ENCODE measurements at places on chromosomes 16 and 17.

DNA sequence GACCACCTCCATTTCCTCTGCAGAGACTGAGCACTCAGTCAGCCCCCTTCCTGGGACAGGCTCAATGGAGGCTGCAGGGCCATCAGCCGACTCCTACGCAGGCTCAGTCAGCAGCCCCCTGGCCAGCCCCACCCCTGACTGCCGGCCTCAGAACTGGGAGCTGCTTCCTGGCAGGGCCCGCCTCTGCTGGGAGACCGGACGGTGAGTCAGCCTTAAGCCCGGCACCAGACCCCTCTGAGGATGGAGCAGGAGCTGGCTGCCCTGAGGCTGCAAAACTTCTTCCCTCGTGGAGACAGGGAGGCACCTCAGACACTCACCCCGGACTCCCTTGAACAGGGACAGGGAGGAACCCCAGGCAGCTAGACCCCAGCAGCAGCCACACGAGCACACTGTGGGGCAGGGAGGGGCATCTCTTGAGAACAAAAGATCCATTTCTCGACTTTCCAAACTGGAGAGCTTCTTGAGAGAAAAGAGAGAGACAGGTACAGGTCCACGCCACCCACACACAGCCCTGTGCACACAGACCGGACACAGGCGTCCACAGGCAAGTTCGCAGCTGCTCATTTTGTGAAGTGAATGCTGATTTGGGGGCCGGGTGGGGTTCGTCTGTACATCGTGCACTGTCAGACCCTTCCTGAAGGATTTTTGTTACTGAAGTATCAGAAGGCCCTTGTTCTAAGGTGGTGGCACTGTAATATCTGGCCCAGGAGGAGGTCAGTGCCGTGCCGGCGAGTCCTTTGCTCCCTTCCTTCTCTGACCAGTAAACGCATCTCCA, 1.3 kb upstream of the TUBB3 start:
- no peak for DNase-seq

DNA sequence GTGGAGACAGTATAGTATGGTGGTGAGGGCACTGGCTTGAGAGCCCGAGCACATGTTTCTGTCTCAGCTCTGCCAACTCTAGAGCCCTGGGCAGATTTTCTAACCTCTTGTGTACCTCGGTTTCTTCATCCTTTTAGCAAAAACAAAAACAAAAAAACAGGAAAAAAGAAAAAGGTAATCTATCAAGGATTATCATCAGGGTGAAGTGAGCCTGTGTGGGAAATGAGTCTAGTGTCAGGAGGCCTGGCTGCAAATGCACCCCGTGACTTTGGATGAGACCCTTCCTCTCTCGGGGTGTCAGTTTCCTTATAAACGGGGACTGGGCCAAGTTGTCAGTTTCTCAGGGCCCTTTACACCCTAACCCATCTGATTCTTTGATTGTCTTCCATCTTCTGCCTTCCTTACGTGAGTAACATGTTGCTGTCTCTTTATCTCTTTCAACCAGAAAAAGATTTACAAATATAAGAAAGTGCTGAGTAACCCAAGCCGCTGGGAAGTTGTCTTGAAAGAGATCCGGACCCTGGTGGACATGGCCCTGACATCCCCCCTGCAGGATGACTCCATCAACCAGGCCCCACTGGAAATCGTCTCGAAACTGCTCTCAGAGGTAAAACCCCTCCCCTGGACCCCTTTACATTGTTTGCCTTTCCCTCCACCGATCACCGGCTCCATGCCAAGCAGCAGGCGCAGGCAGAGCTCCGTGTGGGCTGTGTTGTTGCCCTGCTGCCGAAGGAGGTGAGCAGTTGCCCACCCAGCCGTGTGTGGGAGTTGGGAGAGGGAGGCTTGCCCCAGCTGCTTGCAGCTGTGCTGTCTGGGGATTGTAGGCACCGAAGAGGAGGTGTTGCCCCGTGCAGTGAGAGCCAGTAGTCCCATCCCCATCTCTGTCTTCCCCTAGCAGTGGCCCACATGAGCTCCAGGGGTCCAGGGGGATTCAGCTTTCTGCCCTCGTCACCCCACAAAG, 127.1 kb upstream of the PLCG2 start:
- DNase-seq = no peak

- DNase-seq = no peak
These were observed 51.8 kb downstream of the TEKT5 start for GRCh38 chr16:10642964-10643363.

GRCh38 chr17:50558091-50558490, 2.4 kb upstream of the CACNA1G start:
- no peak for DNase-seq

- DNase-seq = no peak
These were observed 612.6 kb upstream of the C16orf82 start for GRCh38 chr16:26454102-26454501.

DNA sequence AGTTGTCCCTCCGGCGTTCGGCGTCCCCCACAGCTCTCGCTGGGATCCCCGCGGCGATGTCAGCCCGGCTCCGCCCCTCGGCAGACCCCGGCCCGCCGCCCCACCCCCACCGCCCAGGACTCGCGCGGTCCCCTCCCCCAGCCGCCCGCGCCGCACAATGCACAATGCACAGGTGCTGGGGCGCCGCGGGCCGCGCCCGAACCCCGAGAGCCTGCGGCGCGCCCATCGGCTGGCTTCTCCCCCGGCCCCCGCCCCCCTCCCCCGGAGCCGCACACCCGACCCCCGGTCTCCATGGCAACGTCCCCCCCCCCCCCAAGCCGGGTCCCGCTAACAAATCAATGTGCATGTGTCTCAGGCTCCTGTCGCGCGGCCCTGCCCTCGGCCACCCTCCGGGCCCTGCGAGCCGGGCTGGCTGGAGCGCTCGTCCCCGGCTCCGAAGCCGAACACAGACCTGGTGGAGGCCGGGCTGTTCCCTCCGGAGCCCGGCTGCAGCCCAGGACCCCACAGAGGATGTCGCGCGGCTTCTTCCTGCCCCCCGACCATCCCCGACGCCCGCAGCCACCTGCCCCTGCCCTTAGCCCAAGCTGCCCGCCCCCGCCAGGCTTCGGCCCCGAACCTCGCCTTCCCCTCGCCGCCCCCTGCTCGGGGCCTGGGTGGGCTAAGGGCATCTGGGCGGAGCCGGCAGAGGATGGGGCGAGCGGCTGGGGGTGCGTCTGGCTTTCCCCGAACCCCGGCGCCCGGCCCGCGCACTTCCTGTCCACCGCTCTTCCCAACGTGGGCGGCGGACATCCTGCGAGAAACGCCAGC, 818 bp upstream of the CBX8 start:
- DNase-seq = no peak

DNA sequence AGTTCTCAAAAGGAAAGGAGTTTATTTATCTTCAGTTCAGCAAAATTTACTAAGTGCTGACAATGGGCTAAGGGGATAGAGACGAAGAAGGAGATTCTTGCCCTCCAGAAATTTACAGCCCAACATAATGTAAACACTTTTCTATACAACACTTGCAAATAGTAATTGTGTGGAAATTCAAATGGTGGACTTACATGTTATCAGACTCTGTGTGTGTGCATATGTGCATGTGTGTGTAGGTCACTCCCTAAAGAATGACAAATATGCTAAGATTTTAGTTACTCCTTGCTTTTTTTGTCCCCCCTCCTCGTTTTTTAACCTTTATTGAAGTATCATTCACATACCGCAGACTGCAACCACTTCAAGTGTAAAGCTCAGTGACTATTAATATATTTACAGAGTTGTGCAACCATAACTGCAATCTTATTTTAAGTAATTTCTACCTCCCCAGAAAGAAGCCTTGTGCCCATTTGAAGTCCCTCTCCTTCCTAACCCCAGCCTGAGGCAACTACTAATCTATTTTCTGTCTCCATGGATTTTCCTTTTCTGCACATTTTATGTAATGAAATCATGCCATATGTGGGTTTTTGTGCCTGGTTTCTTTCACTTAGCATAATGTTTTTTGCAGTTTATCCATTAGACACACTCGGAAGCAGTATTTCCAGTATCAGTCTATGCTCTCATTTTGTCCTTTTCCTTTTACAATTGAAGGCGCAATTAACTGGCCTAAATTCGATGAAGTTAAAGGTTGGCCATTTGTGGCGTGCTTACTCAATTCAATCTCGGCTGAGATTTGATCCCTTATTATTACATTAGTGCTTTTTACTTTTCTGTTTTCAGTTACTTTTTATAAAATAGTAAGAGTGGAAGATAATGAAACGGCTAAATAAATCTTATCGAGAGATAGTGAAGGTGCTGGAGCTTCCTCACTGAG, 318.4 kb downstream of the HAPSTR1 start:
- no peak for DNase-seq

DNA sequence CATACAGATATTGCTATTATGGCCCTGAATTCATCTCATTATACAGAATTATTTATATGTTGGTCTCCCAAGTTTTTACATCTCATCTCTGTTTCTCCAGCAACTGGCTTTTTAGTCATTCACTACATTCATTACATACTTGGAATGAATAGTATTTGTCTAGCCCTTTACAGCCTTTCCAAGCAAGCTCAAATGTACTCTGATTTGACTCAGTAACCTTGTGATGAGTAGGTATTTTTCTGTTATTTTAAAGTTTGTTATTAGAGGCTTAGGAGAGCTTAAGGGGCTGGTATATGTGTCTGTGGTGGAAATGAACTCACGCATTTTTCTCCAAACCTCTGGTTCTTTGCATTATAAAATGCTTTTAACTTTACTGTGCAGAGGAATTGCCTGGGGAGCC, 224.7 kb downstream of the SNX29 start:
- no peak for DNase-seq

- DNase-seq = no peak
These were observed 141.1 kb downstream of the MSI2 start for GRCh38 chr17:57397402-57397801.

DNA sequence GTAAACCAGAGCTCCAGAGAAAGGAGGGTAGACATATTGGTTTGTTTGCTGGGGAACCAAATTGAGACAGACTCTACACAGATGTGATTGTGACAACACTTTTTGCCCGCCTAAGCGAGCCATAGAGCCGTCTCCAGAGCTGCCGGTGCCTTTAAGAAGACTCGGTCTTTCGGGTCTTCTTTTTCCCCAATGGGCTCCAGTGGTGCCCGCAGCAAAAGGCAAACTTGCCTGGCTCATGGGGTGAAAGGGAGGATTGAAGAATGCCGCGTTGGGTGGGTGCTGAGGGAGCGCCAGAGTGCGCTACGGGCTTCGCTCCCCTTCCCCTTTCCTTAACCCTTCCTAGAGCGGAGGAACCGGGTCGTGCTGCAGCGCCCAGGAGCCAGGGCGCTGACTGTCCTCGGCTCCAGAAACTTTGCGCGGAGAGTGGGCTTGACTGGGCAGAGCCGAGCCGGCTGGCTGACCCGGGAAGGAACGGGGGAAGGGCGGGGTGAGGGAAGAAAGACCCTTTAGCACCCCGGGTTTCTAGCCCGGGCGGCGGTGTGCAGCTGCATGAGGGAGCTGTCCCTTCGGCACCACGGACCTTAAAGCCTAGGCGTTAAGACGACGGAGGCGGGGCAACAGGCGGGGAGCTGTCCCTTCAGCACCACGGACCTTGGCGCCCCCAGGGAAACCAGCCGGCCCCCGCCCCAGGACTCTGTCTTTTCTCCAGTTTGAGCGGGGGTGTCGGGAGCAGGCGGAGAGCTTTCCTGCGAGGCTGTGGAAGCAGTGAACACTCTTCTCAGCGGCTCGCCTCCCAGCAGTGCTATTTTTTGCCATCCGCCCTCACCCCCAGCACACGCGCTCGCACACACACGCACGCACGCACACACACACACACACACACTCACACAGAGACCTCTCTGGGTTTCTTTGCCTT, at the start of gene CACNG3:
Gene CACNG3, plus strand, starts transcription at position 880 of the 916 bp plus-strand sequence. CDS start 420 bp downstream, outside the sequence.
- DNase-seq = no peak

DNA sequence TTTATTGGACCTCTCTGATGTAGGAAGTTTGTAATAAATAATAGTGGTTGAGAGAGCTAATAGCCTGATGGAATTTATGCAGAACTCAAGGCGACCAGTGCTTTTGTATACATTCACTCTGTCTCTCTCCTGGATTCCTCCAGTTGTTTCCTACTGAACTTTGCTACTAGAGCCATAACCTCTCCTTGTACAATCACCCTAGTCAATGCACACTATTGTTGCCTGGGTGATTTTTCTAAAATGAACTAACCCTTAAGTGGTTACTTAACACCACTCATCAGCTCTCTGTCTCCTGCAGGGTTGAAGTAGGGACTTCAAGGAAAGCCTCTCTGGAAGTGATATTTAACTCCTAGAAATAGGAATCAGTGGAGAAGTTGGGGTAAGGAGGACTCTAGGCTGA, 9.7 kb downstream of the PHKB start:
- DNase-seq = no peak

DNA sequence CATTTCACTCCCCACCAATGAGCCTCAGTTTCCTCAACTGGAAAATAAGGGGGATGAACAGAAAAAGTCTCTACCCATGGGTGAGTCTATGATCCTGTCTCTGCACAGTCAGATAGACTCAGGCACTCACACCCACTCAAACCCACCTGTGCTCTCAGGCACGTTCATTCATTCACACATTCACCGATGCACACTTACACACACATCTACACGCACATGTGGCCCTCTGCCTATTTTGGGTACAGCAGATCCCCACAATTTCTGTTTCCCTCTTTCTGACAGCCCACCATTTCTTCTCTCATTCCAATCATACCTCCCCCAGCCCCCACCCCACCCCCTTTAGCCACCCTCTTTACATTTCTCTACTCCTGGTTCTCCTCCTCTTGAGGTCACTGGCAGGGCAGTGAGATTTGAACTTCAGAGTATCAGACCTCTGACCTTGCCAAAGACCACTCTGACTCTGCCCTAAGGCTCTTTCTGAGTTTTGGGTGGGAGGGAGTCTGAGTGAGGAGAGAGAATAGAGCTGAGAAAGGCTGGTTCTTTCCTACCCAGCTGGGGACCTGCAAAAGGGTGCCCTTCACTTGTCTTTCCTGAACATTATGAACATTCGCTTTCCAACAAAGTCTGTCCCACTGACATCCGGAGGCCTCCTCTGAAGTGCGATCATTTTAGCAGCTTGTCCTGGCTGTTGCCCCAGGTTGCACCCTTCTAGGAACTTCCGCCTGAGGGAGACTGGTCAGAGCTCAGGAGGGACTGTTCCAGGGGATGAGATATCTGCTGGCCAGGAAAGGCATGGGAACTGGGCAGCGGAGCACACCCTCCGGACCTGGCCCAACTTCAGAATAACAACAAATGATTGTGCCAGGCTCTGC, 10.1 kb upstream of the COL1A1 start:
- no peak for DNase-seq

DNA sequence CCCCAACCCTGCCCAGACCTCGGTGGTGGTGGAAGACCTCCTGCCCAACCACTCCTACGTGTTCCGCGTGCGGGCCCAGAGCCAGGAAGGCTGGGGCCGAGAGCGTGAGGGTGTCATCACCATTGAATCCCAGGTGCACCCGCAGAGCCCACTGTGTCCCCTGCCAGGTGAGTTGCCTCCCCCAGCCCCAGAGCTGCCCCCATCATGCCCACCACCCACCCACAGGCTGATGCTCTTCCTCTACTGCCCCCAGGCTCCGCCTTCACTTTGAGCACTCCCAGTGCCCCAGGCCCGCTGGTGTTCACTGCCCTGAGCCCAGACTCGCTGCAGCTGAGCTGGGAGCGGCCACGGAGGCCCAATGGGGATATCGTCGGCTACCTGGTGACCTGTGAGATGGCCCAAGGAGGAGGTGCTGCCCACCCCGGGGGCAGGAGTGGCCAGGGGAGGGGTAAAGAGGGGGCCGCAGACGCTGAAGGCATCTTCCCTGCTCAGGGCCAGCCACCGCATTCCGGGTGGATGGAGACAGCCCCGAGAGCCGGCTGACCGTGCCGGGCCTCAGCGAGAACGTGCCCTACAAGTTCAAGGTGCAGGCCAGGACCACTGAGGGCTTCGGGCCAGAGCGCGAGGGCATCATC, 8.4 kb downstream of the GALK1 start:
- no peak for DNase-seq
